Fibroblast of skin of right quadriceps (primary cell): ENCODE measurements at places on chromosomes 4 and X.

- no peak for DNase-seq
Measured at GRCh38 chrX:9866633-9867032, 80.4 kb downstream of the SHROOM2 start.

DNA sequence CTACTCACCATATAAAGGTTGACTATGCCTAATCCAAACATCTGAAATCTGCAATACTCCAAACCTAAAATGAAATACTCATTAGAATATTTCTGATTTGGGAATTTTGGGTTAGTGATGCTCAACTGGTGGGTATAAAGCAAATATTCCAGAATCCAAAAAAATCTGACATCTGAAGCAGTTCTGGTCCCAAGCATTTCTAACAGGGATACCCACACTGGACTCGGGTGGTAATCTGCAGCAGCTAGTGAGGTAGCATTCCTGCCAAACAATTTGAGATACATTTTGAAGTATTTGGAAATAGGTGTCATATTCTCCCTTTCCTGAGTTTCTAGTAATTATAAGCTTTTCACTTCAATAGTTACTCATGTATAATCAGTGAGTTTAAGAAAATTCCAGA, 49.6 kb upstream of the RPA4 start:
- DNase-seq: no peak

DNA sequence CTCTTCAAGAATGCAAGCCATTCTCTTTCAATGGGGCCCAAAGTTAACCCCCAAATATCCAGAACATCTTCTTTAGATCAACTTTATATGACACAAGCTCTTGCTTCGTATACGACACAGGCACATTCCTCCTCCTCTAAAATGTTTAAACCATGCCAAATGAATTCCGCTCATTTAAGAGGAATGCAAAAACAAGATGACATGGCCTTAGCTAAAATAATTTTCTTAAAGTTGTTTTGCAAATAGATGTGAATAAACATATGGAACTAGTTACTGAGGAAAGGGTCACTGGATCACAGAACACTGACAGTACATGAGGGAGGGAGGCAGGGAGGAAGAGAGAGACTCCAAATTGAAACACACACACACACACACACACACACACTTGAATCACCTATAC, 97.4 kb downstream of the RASL11B start:
- DNase-seq: peak; percentile 95

GRCh38 chr4:11223311-11223710, 205.4 kb downstream of the HS3ST1 start:
- no peak for DNase-seq

DNA sequence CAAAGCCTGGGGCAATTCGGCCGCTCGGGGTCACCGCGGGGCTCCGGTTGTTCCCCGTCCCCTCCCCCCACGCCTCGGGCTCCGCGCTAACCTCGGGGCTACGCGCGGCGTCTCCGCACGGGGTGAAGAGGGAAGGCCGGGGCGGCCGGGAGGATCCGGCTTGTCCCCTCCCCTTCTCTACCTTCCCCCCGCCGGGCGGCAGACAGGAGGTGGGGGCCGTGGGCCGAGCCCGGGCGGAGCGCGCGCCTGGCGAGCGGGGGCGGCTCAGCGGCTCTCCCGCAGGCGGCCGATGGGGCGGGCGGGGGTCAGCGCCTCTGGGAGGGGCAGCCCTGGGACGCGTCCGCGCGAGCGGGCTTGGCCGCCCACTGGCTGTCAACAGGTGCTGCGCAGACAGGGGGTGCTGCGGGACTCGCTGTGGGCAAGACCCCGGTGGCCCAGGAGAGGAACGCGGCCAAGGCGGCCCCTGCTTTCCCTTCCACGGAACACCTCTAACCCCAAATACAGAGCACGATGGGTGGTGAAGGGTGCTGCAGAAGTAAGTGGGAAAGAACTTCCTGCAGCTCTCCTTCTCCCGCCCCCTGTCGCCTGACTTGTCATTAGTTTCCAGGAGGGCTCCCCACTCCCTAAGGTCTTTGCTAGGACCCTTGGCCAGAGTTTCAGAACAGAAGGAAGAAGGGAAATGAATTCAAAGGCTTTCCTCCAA, at the start of gene PDGFC:
Gene PDGFC (minus strand): TSS at position 124 of the 703 bp plus-strand sequence. CDS start 896 bp downstream, outside the sequence.
- DNase-seq: peak; percentile 65

GRCh38 chr4:169968999-169969398, 57.2 kb downstream of the MFAP3L start:
- peak; percentile 86 for DNase-seq
